ENCODE measurements at places on chromosomes 3 and 15. TPM values are rescaled to one million over a fixed set of nuclear protein-coding genes. Genes with fewer than 3 reads are reported as not detected.
A peak's percentile ranks its signal among the peaks of the same experiment; 100 is the strongest.

DNA sequence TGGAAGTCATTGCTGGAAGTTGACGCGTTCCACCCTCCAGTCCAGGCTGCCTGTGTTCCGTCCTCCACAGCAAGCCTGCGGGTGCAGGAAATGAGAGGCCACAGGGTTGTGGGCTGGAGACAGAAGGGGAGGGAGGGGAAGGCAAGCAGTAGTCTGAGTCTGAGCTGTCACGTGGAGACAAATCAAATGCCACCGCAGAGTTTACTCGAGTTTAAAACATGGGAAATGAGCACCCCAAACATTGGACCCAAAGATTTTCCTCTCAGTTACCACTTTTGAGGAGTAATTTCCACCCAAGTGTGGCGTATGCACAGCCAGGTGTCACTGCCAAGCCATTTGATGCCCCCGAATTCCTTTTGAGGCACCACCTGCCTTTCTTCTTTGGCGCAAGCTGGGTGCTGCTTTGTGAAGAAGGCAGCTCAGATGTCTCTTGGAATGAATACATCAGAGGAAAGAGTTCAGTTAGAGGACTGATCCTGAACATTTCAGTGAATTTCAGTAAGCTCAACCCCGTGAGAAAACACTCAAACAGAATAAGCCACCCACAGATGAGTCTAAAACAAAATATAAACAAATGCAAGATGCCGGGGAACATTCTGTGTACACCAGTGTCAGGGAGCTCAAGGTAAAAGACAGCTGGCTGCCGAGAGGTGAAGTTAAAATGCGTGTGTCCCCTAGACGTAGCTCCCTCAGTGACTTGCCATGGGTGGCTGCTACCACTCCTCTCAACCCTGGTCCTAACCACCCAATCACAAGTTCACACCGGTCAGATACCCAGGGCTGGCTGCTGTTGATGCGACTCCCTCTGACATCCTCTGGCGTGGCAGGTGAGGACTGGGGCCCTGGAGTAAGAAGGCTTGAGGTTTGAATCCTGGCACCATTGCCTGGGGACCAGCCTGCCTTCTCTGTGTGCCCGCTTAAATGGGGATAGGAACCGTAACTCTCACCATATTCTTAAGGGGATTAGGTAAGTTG lies 203.8 kb downstream of the UACA start:
- no peak overlapping the region for H3K4me3 ChIP-seq
- H3K27ac ChIP-seq = no peak overlapping the region
- H3K36me3 ChIP-seq = no peaks in the 10 kb centered on the region
- DNase-seq = no peak

GRCh38 chr3:126287171-126287535 lies 70.1 kb downstream of the KLF15 start:
- H3K36me3 ChIP-seq = no peaks in the 10 kb centered on the region
- no peak for DNase-seq
- H3K27ac ChIP-seq = no peak overlapping the region
- no peaks in the 10 kb centered on the region for H3K4me1 ChIP-seq
- H3K27me3 ChIP-seq = peaks cover 29% of the 10 kb centered on the region
- H3K4me3 ChIP-seq = no peak overlapping the region

- H3K27ac ChIP-seq = no peak overlapping the region
- DNase-seq = peak; percentile 52
- no peaks in the 10 kb centered on the region for H3K36me3 ChIP-seq
- peaks cover 39% of the 10 kb centered on the region for H3K27me3 ChIP-seq
- H3K4me3 ChIP-seq = no peak overlapping the region
- no peaks in the 10 kb centered on the region for H3K4me1 ChIP-seq
Observed at GRCh38 chr3:46695177-46695961, 1.9 kb upstream of the ALS2CL start.

- H3K27ac ChIP-seq = no peak overlapping the region
- H3K4me1 ChIP-seq = no peaks in the 10 kb centered on the region
- no peaks in the 10 kb centered on the region for H3K36me3 ChIP-seq
- H3K27me3 ChIP-seq = no peaks in the 10 kb centered on the region
- peak; percentile 27 for DNase-seq
Observed at GRCh38 chr3:60514866-60515265, 736.4 kb downstream of the FHIT start.

DNA sequence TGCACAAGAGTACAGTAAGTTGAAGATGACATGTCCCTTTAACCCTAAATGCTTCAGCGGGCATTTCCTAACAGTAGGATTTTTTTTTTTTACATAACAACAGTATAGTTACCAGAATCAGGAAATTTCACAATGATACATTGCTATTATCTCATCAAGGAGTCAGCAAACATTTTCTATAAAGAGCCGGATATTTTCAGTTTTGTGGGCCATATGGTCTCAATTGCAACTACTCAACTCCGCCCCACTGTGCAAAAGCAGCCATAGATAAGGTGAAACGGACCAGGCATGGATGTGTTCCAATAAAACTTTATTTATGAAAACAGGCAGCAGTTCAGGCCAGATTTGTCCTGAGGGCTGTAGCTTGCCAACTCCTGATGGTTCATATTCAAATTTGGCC lies 130.6 kb downstream of the SMAD6 start:
- DNase-seq = no peak
- no peaks in the 10 kb centered on the region for H3K36me3 ChIP-seq
- no peak overlapping the region for H3K4me3 ChIP-seq

DNA sequence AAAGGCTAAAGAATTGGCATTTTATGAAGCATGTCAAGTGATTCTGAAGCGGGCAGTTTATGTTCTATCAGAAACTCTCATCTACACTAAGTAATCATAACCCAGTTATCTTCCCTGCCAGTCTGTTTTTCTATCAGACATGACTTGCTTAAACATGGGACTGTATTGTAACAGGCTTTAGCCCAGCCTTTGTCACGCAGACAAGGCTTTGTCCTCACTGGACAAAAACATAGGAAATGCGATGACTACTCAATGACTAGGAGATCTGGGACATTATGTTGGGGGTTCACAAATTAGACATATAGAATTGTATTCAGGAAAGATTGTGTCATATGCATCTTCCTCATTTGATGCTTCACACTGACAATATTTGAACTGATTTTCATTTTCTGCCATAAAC lies 115.5 kb downstream of the GADL1 start:
- no peak for DNase-seq
- H3K27ac ChIP-seq = no peak overlapping the region
- no peaks in the 10 kb centered on the region for H3K4me1 ChIP-seq
- no peaks in the 10 kb centered on the region for H3K36me3 ChIP-seq
- H3K27me3 ChIP-seq = no peaks in the 10 kb centered on the region
- no peak overlapping the region for H3K4me3 ChIP-seq

- H3K4me3 ChIP-seq = no peak overlapping the region
- no peaks in the 10 kb centered on the region for H3K27me3 ChIP-seq
- H3K4me1 ChIP-seq = no peaks in the 10 kb centered on the region
- H3K27ac ChIP-seq = no peak overlapping the region
- no peaks in the 10 kb centered on the region for H3K36me3 ChIP-seq
- DNase-seq = no peak
Observed at GRCh38 chr15:47383102-47383501, 334.2 kb upstream of the SEMA6D start.

DNA sequence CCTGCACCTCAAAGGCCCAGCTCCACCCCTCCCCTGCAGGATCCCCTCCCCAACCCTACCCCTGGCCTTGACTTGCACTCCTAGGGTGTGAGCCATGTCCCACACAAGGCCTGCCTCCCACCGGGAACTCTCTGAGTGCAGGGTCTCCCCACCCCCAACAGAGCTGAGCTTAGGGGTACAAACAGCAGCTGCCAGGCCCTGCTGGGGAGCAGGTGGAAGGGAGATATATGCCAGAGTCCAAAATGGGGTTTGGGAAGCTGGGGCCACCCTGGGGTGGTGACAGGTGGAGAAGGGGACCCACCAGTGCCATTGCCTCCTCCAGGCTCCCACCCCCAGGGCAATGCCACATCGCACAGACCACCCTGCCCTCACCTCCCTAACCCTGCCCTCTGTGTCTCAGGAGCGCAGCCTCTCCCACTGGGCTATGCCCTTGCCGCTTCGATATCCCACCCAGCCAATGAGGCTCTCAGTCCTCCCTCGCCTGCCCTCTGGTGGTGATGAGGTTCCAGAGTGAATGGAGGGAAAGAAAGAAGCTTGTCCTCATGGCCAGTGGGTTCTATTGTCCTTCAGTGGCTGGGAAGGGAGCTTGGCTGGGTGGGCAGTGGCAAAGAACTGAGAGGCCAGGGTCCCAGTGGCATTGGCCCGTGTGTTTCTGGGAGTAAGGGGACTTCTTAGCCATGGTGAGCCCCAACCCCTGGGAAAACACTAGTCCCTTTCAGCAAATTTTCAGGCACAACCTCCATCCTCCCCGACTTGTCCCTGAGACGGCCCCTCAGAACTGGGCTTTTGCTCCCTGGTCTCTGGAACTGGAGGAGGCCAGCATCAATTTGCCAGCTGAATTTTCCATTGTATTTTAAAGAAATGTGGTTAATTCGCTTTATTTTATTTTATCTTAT lies 46.8 kb downstream of the CYP11A1 start:
- H3K4me1 ChIP-seq = peaks cover 6% of the 10 kb centered on the region
- no peak overlapping the region for H3K4me3 ChIP-seq
- H3K36me3 ChIP-seq = no peaks in the 10 kb centered on the region

- H3K36me3 ChIP-seq = no peaks in the 10 kb centered on the region
- peaks cover 11% of the 10 kb centered on the region for H3K27me3 ChIP-seq
- H3K4me1 ChIP-seq = no peaks in the 10 kb centered on the region
- H3K27ac ChIP-seq = no peak overlapping the region
Observed at GRCh38 chr3:16842272-16843270, 42.2 kb upstream of the PLCL2 start.

DNA sequence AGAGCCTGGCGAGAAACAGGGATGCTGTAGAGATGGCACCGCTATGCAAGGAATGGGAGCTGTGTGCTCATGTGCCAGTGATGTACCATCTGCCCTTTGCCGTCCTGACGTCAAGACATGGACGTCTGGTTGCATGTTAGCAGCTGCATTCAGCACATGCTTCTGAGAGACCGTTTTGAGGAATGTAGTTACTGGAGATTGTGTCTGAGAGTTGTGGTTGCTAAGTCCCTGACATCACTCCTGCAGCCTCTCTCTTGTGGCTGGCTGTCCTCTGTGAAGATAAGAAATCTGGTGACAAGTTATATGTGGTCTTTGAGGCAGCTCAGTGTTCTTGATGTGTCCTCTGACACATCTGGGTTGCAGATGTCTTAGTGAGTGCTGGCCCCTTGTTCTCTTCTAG lies 165.1 kb downstream of the APBA2 start:
- H3K27me3 ChIP-seq = no peaks in the 10 kb centered on the region
- H3K4me3 ChIP-seq = no peak overlapping the region
- DNase-seq = peak; percentile 23
- H3K36me3 ChIP-seq = no peaks in the 10 kb centered on the region
- H3K27ac ChIP-seq = no peak overlapping the region
- H3K4me1 ChIP-seq = peaks cover 8% of the 10 kb centered on the region

- H3K27me3 ChIP-seq = no peaks in the 10 kb centered on the region
- DNase-seq = no peak
- H3K36me3 ChIP-seq = peaks cover 13% of the 10 kb centered on the region
- H3K4me1 ChIP-seq = peaks cover 15% of the 10 kb centered on the region
- no peak overlapping the region for H3K4me3 ChIP-seq
Observed at GRCh38 chr3:48190911-48191310, 2.7 kb upstream of the CDC25A start.

GRCh38 chr3:37450561-37450960 lies 276.2 kb upstream of the LRRFIP2 start:
- H3K4me3 ChIP-seq = no peak overlapping the region
- no peak for DNase-seq
- peaks cover 16% of the 10 kb centered on the region for H3K4me1 ChIP-seq
- peaks cover 47% of the 10 kb centered on the region for H3K27me3 ChIP-seq
- H3K36me3 ChIP-seq = no peaks in the 10 kb centered on the region

- H3K4me3 ChIP-seq = no peak overlapping the region
- DNase-seq = no peak
- H3K27ac ChIP-seq = no peak overlapping the region
- no peaks in the 10 kb centered on the region for H3K27me3 ChIP-seq
- H3K36me3 ChIP-seq = no peaks in the 10 kb centered on the region
Observed at GRCh38 chr15:85649372-85649771, 145.4 kb downstream of the KLHL25 start.

DNA sequence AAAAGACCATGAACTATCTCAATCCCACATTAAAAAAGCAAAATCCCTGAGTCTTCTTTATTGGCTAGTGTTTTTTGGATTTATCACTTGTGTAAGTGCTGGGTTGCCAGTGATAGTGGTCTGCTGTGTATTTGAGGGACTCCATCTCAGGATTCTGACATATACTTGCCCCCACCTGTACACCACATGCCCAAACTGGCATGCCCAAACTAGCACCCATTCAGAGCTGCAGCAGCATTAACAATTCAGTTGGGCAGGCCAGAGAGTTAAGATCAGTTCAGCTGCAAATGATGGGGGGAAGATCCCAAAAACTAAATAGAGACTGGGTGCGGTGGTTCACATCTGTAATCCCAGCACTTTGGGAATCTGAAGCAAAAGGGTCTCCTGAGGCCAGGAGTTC lies 6.3 kb upstream of the TIPIN start:
- no peaks in the 10 kb centered on the region for H3K27me3 ChIP-seq
- H3K27ac ChIP-seq = no peak overlapping the region
- DNase-seq = no peak
- H3K4me3 ChIP-seq = no peak overlapping the region

DNA sequence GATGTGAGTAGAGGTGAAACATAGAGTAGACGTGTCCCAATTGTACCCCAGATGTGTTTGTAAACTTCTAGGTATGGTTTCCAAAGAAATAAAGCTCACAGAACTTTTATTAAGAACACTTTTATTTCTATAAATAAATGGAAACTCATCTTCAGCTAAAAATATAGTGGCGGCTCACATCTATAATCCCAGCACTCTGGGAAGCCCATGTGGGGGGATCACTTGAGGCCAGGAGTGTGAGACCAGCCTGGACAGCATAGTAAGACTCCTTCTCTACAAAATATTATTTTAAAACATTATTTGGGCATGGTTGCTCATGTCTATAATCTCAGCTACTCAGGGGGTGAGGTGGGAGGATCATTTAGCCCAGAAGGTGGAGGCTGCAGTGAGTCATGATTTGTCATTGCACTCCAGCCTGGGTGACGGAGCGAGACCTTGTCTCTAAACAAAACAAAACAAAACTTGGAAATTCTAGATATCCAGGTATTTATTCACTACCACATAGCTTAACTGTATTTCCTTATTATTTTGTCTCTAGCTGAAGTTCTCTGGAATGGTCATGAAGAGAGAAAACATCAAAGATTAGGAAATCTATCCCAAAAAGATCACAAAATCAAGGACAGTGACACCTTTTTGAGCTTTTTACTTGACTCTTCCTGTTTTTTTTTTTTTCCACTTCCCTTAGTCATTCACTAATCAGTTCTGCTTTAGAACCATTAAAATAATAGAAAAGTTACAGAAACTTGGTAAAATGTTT lies 258.1 kb downstream of the TIGIT start:
- no peaks in the 10 kb centered on the region for H3K4me1 ChIP-seq
- DNase-seq = peak; percentile 16
- H3K27me3 ChIP-seq = no peaks in the 10 kb centered on the region
- no peaks in the 10 kb centered on the region for H3K36me3 ChIP-seq
- no peak overlapping the region for H3K4me3 ChIP-seq
- H3K27ac ChIP-seq = no peak overlapping the region

EPHA3 gene
- not detected for total RNA-seq

ATP13A5 gene
- total RNA-seq = not detected

RBP2 gene
- not detected for total RNA-seq

CYP8B1 gene
- 0.04 TPM for total RNA-seq

IFT80 gene
- 13.2 TPM for total RNA-seq

ROBO2 gene
- 1.7 TPM for total RNA-seq

SERPINI1 gene
- total RNA-seq = 2.8 TPM

ZIC4 gene
- total RNA-seq = not detected

CCDC39 gene
- not detected for total RNA-seq
